ENCODE measurements at places on chromosomes 1 and 21. TPM values are rescaled to one million over a fixed set of nuclear protein-coding genes. Genes with fewer than 3 reads are reported as not detected.

GRCh38 chr21:44511219-44511937, 28.6 kb downstream of the KRTAP10-1 start:
- no peak for ATAC-seq

GRCh38 chr1:223732993-223733798, 20.9 kb downstream of the CAPN2 start:
- no peak for ATAC-seq

DNA sequence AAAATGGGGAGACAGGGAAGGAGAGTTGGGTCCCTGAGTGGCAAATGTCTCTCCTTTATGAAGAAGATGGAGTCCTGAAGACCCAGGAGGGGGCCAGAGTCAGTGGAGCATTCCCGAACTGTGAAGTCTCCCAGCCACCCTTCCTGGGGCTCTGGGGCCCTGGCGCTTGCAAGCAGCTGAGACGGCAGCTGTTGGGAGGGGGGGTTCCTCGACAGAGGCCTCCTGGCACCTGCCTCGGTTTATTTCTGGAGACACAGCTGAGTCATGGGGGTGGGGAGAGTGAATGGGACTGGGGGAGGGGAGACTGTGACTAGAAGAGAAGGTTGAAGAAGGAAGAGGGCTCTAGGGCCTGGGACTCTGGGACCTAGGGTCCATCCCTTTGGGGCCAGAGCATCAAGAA, 14.0 kb downstream of the NES start:
- no peak for ATAC-seq

KCNJ15 gene
- total RNA-seq: 0.81 TPM

OR6N1 gene
- not detected for total RNA-seq

GRCh38 chr21:46626975-46627501, 8.4 kb upstream of the PRMT2 start:
- ATAC-seq: no peak

DNA sequence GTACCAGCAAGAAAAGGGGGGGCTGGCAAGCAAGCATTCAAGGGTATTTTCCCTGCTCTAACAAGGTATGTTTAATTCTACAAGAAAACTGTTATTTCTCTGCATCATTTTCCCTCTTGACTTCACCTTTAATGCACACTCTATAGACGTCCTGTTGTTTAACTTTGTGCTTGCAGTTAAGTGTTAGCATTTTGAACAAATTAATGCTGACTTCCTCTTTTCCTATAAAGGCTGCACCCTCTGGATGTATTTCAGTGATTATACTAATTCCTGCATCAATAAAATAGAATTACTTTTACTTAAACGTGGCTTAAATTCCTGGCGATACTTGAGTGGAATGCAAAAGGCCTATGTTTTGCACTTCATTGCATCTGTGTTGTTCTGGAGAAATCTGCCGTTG, 183.3 kb downstream of the KCNJ6 start:
- ATAC-seq: no peak

GRCh38 chr21:16177532-16177931, 447.8 kb downstream of the USP25 start:
- no peak for ATAC-seq

DNA sequence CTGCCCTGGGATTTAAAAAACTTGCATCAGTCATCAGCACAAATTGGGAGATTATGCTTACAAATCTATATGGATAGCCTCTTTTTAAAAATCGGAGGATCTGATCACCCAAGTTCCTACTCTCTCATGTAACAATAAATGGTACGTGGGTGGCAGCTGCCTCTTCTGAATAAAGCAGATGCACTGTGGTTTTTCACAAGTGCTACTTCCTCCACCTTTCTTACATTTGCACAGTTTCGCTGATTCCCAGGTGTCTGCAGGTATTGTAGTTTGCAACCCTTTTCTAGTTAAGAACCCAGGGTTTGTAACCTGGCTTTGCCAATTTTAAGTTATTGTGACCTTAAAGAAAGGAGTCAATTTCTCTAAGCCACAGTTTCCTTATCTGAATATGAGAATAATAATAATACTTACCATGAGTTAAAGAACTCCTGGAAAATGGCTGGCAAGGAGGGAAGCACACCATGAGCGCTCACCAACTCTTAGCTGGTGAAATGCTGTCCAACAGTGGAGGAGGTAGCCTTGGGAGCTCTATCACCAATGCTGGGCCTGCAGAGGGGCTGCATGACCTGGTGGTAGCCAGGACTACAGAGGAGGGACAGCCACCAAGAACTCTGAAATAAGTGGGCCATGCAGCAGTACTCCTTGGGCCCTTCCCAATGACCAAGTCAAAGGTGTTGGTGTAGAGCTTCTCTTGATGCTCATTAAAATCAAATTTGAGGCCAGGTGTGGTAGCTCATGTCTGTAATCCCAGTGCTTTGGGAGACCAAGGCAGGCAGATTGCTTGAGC, 30.2 kb upstream of the KCNA2 start:
- ATAC-seq: no peak

- no peak for ATAC-seq
These were observed 60.3 kb upstream of the PGD start for GRCh38 chr1:10338611-10339010.

DNALI1 gene
- 12.5 TPM for total RNA-seq

Data from gastroesophageal sphincter (tissue), 4 donors.